ENCODE measurements at places on chromosomes 6 and 20.

DNA sequence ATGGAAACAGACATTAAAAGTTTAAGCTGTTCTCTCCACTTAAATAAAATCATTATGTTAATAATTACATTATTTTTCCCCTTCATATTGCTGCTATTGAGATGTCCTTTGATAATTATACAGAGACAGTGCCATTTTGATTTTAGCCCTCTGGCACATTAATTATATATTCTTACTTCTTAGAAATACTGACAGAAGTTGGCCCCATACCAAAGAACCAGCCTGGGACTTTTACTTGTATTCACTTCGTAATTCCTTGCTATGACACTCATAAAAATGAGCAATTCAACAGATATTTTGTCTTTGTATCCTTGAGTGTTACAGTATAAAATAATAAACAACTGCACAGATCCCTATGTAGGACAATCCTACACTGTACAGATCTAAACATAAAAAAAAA, 743.7 kb downstream of the TBC1D32 start:
- DNase-seq: no peak

- DNase-seq: no peak
Observed at GRCh38 chr6:144782634-144783033, 497.5 kb downstream of the UTRN start.

GRCh38 chr20:40868551-40869217, 159.9 kb upstream of the TOP1 start:
- DNase-seq: no peak

- DNase-seq: no peak
Observed at GRCh38 chr20:16864963-16865362, 116.8 kb downstream of the OTOR start.

GRCh38 chr20:1272368-1273100, 6.4 kb downstream of the SNPH start:
- no peak for DNase-seq

GRCh38 chr6:124722141-124722878, 239.9 kb upstream of the RNF217 start:
- no peak for DNase-seq

GRCh38 chr6:40922281-40922680, 116.7 kb downstream of the UNC5CL start:
- DNase-seq: no peak

DNA sequence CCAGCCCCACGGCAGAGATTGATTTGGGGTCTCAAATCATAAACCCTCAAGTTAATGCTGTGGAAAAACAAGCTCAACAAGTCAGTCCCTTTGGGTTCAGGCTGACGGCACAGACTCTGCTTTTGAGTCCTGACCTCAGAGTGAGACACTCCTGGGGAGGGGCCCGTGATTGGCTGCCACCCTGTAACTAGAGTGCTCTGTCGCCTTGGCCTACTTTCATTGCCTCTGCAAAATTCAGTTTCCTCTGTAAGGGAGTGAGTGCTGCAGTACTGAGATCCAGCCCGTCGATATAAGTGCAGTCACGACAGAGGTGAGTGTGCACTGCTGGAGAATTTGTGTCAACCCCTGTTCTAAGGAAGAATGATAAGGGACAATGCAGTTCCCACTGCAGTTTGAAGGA, 105.6 kb downstream of the ANKS1A start:
- no peak for DNase-seq

GRCh38 chr6:116836606-116837342, 7.9 kb upstream of the GPRC6A start:
- no peak for DNase-seq

GRCh38 chr6:137925141-137925698, 58.2 kb downstream of the TNFAIP3 start:
- DNase-seq: no peak

DNA sequence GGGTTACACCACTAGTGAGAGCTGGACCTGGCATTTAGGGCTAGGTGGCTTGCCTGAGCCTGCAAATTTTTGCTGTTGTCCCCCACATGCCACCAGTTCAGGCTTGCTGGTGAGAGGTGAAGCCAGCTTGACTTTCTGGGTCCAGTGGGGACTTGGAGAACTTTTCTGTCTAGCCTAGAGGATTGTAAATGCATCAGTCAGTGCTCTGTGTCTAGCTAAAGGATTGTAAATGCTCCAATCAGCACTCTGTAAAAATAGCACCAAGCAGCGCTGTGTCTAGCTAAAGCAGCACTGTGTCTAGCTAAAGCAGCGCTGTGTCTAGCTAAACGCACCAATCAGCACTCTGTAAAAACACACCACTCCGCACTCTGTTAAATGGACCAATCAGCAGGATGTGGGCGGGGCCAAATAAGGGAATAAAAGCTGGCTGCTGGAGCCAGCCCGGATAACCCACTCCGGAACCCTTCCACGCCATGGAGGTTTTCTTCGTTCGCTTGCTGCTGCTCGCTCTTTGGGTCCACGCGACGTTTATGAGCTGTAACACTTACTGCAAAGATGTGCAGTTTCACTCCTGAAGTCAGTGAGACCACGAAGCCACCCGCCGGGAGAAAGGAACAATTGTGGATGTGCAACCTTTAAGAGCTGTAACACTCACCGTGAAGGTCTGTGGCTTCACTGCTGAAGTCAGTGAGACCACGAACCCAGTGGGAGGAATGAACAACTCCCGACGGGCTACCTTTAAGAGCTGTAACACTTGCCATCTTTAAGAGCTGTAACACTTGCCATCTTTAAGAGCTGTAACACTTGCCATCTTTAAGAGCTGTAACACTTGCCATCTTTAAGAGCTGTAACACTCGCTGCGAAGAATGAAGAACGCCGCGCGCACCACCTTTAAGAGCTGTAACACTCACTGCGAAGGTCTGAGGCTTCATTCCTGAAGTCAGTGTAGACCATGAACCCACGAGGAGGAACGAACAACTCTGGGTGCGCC, 27.3 kb downstream of the GMPR start:
- DNase-seq: no peak

DNA sequence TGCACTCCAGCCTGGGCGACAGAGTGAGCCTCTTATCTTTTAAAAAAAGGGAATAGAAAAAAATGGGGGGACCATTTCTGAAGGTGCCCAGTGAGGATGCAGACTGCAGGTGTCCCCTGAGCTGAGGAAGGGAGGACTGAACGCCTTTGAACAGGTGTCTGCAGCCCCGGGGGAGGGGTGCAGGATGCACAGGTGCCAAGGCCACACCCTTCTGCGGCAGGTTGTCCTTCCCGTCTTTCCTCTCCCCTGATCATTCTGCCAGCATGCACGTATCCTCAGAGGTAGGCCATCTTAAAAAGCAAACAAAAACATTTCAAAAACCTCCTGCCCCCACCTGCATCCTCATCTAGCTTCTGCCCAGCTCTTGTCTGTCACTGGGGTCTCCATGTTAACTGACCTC, 101.3 kb downstream of the MTHFD1L start:
- DNase-seq: no peak

Data from activated CD4-positive, alpha-beta T cell treated with anti-CD3 and anti-CD28 coated beads, Interleukin-2, amount 50 U/mL, for 4 hours (primary cell).